HFF-Myc (cell line): ENCODE measurements at places on chromosomes 3 and 15.

DNA sequence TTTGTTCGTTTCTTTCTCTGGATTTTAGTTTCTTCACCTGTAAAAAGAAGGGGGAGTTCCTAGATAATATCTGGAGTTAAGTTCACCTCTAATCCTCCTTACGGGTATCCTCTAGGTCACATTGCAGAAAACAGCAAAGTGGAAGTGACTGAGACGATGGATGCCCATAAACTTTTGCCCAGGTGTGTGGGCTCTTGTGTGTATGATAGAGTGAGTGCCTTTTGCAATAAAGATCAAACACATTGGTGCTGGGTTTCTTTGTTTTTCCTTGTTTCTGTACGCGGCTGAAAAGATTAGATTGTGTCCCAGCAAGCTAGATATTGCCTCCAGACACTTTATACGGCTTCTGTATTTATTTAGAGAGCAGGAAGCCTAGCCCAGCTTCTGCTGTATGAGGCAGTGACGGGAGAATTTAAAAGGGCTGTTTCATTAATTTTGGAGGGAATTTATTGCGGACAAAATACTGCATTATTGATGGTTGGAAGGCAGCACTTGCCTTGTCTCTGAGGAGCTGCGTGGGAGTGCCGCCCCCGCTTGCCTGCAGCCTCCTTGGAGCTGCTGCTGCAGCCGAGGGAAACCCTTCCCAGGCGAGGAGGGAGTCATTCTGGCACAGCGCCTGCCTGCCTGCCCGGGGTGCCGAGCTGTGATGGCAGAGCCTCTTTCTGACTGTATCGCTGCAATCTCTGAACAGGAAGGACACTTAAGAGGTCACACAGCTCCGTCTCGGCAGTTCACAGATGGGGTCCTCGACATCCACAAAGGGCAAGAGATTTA, 38.5 kb downstream of the PYDC2 start:
- no peak for DNase-seq

DNA sequence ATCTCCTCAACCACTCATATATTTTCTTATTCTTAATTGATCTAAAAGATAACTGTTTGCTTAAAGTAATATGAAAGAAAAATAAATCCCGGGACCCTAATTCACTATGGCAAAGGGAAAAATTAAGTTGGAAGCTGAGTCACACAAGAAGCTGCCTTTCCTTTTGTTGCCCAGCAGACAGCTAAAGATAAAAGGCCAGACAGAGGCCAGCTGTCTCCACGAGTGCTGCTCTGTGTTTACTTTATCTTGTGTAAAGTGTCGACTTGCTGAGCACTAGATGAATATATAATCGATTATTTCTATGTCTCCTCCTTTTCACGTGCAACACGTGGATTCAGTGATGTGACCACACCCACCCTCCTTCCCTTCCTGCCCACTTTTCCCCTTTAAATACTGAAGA, 52.8 kb upstream of the NSMCE3 start:
- no peak for DNase-seq

DNA sequence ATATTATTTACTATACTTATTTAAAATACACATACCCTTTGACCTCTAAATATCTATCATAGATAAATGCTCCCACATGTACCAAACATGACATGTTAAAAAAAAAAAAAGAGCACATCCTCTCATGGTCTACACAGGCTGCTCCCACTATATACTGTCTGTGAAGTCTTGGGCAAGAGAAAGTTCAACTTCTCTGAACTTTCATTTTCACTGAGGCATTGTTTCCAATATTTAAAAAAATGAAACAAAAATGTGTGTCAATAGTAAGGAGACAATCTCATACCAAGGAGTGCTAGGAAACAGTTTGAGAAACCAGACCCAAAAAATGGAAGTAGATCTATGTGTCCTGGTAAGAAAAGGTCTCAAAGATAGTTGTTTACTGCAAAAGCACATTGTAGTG, 29.3 kb downstream of the SLC4A7 start:
- DNase-seq = no peak

DNA sequence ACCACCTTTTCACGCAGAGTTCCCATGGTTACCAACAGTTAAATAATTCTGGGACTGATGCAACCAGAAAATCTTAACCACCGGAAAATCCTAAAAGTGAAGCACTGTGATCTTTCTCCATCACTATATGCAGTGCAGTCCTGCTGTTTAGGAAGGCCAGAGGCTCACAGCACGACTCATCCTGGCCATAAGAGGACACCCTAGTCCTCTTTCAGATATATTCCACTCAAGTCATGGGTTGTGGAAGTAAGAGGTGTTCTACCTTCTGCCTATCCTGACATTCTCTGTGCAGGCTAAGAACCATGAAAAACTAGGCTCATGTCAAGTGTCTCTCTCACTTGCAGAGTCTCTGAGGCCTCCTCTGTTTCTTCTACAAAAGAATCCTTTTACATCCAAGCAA, 67.2 kb downstream of the DHX30 start:
- no peak for DNase-seq

DNA sequence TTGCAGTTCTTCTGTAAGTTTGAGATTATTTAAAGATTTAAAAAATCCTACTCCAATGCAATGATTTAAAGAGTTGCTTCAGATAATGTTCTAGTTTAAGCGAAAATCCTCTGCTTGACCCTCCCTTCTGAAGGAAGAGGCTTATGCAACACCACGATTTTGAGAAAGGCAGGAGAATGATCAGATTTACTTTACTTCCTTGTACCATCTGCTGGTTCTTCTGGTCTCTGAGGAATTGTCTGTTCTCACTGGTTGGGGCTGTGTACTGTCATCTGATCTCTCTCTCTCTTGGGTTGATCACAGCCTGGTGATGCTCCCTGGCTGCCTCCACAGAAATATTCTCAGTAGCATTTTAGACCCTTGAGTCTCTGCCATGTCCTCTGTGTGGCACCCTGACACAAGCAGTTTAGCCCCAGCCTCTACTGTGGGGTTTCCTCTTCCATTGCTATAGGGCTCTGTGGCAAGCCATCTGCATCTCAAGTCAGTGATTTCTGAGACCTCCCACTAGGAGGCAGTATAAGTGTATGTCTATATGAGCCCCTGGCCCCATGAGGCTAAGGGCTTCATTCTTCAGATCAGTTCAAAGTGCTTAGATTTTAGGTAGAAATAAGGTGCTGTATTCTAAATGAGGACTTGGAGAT, 50.8 kb upstream of the PLAAT1 start:
- DNase-seq = no peak
